ENCODE measurements at places on chromosomes 11 and 22.

- DNase-seq = no peak
Observed at GRCh38 chr22:36385491-36386350, 2.0 kb downstream of the MYH9 start.

DNA sequence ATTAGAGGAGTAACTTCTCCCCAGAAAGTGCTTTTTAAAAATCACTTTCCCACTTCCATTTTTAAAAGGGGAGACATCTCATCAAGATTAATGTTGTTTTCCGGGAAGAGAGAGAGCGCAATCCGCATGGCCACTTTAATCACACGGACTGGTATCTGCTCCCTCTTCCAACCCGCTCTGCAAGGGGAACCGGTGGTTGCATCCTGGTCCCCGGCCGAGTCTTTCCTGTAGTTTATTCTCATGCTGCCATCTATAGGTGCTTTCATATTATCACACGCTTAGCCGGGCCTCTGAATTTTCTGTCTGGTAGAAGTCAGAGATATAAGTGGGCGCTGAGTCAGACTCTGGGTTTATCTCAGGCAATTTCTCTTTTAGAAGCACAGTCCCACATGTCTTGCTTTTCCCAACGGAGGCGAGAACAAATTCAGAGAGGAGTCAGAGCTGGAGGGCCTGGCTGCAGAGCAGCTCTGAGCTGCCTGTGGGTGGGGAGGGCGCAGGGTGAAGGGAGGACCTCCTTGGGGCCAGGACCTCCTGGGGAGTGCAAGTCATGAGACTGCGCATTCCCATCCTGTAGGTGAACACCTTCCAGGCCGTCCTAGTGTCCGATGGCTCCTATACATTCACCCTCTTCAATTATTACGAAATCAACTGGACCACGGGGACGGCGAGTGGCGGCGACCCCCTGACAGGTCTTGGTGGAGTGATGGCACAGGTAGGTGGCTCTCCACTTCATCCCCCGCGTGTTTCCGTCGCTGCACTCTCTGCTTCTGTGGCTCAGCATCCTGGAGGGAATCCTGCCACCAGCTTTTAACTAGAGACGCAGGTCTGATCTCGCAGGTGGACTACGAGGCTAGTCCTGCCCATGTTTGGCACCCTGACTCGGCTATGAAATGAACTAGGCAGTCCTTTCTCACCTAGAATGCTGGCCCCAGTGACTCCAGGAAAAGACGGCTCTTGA, 11.7 kb downstream of the TECTA start:
- peak; percentile 15 for DNase-seq

GRCh38 chr11:80727315-80727714, 1286.5 kb upstream of the TENM4 start:
- DNase-seq = no peak

- no peak for DNase-seq
Observed at GRCh38 chr11:76902121-76903014, 41.6 kb downstream of the ACER3 start.

GRCh38 chr22:25437414-25438160, 126.9 kb upstream of the GRK3 start:
- DNase-seq = no peak
